Right hindlimb (tissue), 1 donor: ENCODE measurements at places on chromosomes 3 and 15.

DNA sequence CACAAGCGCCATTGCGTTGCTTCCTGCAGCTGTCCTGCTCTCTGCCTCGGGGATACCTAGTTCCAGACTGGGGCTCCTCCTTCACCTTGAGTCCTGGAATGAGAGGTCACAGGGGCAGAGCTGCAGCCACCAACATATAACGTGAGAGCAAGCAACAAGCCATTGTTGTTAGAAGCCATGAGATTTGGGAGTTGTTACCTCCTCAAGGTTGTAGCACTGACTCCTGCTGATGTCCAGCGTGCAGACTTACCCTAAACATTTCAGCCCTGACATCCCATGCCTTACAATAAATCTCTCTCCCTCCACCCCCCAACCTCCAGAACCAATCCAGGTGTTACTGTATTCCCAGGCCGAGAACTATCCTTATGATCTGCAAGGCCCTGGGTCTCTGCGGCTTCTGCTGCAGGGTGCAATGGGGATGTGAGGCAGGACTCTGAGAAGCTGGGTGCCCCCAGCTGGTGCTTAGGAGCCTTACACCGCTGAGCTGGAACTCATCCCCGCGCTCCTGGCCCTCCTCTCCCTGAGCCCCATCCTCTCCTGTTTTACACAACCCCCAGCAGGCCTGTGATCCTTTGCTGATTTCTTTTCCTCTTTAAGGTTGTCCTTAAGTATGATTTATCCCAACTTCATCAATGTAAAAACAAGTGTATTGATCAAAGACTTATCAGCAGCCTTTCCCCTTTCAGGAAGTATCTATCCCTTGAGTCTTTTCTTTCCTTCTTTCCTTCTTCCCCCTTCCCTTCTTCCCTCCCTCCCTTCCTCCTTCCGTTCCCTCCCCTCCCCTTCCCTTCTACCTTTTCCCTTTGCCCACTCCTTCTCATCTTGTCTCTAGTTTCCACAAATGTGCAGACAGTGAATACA lies 84.2 kb upstream of the ABHD2 start:
- DNase-seq: peak; percentile 53

DNA sequence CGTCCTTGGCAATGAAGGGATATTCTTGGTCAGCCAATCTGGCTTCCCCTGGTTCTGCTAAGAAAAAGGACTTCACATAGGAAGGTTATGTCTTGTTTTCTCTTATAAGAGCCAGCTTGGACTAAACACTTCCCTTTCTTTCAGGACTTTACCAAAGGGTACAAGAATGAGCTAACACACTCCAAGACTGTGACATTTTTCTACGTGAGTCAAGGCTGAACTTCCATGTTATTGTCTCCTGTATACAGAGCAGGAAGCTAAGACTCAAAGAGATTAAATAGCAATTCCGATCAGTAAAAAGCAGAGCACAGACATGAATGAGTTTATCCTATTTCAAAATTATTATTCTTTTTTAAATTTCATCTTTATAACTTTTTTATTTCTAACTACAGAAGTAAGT lies 63.3 kb upstream of the STT3B start:
- no peak for DNase-seq

GRCh38 chr15:49045751-49046219 lies 461 bp downstream of the SECISBP2L start:
- no peak for DNase-seq

DNA sequence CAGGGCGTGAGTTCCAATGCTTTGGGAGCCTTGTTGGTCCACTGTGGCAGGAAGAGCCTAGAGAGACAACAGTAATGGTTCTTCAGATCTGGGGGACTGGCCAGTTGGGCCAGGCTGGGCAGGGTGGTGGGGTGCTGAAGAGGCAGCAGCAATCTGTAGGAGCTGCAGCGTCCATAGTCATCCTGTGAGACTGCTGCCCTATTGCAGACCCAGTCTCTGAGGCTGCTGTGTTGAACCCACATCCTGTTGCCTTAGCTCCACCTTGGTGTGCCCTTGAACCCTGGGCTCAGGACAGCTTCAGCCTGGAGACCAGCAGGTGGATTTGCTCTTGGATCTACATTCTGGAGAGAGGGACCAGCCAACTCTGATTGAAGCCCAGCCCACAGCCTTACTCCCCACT lies 23.6 kb upstream of the ETV5 start:
- DNase-seq: no peak

DNA sequence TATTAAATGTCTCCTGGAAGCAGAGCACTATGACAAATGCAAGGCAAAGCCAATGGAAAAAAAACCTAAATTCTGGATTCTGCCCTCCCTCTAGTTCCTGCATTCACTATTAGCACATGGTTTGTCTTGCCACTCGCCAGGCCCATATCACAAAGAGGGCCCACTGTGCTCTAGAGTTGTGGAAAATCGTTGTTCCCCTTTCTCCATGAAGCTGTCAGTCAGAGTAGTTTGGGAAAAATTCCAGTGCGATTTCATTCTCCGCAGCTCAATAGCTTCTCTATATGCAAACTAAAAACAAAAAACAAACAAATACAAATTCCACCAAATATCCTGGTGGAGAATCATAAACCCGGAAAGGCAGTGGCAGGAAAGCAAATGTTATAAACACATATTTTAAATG lies 77.3 kb downstream of the RORA start:
- no peak for DNase-seq

DNA sequence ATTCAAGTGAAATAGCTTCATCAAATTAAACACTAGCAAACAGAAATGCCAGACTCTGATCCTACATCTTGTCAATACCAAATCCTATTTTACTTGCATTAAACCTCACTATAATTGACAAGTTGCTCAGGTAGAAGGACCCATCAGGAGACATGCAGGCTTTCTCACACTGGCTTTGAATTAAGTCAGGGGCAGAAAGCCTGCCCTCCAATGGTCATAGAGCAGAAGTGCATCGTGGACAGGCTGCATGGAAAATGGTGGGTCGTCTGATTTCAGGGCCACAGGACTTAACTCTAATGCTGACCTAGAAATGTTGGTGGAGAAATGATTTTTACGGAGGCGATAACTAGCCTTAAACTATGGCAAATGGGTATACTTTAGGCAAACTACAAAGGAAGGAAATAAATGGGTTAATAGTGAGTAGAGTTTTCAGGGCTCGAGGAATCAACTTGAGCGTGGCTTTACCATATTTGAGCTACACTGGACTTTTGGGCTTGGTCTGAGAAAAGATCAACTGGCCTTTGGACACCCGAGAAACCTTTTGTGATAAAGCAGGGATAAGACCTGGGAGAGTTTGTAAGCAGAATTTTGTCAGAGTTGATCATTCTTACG lies 283.9 kb downstream of the GRM7 start:
- no peak for DNase-seq

DNA sequence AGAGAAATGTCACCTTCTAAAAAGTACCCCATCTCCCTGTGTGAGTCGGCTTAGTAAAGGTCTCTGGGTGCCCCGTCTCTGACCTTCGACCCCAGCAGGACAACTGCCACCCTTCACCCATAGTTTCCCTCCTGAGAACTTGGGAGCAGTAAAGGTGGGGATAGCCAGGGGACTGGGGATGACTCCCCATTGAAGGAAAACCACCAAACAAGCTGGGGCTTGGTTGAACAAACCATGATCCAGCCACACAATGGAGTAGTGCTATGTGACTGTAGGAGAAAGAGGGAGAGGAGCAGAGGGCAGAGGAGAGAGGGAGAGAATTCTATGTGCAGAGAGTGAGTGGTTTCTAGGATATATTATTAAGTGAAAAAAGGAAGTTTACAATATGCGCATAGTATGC lies 33.7 kb downstream of the IDH3A start:
- DNase-seq: no peak

GRCh38 chr3:39113291-39113690 lies 5.8 kb downstream of the TTC21A start:
- DNase-seq: no peak

- DNase-seq: no peak
Observed at GRCh38 chr3:65194047-65194714, 506.4 kb upstream of the ADAMTS9 start.

- DNase-seq: no peak
Observed at GRCh38 chr3:133930341-133930933, 34.8 kb upstream of the RAB6B start.

- DNase-seq: no peak
Observed at GRCh38 chr3:155488671-155489070, 195.2 kb upstream of the STRIT1 start.

DNA sequence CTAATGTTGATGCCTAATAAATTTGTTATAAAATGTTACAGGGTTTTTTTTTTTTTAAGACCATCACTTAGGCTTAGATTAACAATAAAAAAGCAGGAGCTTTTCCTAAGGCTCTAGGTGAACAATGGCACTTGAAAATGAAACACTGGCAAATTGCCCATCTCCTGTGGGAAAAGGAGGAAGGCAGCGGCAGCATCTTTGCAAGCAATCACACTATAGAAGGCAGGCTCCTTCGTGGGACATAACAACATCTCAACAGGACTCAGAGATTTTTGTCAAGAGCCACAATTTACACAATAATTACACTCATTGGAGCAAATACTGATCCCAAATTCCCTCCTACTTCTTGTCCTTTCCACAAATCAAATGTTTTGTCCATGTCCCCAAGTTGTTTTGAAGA lies 646.7 kb downstream of the ROBO2 start:
- no peak for DNase-seq

DNA sequence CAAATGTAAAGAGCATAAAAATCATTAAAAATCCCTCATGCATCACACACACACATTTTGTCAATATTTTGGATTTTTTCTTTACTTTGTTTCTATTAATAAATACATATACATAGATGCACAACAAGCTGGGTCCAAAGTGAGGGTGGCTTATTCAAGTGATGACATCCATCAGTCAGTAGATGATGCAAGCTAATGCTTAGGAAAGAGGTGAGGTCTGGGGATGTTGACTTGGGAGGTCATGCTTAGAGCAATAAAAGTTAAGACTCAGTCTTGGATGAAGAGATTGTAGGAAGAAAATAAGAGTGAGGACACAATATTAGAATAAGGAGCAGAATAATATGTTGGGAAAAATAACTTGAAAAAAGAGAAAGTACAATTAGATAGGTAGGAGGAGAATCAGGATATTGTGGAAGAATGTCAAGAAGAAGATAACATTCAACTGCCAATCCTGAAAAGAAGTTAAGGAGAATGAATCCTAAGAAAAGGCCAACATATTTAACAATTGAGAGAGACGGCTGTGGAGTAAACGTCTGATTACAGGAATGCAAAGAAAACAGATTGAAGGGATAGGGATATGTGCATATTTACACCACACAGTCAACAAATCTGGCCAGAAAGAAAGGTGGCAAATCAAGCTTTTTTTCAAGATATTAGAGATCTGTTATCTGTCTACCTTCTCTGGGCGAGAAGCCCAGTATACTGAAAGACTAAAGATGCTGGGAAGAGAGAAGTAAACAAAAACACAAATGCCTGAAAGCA lies 111.0 kb upstream of the TJP1 start:
- no peak for DNase-seq

- DNase-seq: no peak
Observed at GRCh38 chr15:80730926-80731325, 35.8 kb downstream of the ABHD17C start.

- DNase-seq: no peak
Observed at GRCh38 chr15:55546718-55547117, 38.7 kb upstream of the DNAAF4 start.

DNA sequence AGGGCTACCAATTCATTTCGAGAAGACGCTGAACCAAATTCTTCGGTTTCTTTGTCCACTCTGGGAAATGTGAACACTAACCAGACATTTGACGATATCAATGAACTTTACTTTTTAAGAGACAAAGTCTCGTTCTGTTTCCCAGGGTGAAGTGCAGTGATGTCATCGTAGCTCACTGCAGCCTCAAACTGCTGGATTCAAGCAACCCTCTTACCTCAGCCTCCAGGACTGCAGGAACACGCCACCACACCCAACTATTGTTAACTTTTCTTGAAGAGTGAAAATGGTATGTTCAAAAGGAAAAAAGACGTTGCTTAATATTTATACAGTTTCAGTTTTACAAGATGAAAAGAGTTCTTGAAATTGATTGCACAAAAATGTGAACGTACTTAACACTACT lies 30.6 kb downstream of the MB21D2 start:
- DNase-seq: no peak

DNA sequence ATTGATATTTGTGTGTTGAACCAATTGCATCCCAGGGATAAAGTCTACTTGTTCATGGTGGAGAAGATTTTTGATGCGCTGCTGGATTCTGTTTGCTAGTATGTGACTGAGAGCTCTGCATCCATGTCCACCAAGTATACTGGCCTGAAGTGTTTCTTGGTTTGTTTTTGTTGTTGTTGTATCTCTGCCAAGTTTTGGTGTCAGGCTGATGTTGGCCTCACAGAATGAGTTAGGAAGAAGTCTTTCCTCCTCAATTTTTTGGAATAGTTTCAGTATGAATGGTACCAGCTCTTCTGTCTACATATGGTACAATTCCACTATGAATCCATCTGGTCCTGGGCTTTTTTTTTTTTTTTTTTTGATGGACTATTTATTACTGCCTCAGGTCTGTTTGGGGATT lies 50.9 kb upstream of the OSTN start:
- no peak for DNase-seq

DNA sequence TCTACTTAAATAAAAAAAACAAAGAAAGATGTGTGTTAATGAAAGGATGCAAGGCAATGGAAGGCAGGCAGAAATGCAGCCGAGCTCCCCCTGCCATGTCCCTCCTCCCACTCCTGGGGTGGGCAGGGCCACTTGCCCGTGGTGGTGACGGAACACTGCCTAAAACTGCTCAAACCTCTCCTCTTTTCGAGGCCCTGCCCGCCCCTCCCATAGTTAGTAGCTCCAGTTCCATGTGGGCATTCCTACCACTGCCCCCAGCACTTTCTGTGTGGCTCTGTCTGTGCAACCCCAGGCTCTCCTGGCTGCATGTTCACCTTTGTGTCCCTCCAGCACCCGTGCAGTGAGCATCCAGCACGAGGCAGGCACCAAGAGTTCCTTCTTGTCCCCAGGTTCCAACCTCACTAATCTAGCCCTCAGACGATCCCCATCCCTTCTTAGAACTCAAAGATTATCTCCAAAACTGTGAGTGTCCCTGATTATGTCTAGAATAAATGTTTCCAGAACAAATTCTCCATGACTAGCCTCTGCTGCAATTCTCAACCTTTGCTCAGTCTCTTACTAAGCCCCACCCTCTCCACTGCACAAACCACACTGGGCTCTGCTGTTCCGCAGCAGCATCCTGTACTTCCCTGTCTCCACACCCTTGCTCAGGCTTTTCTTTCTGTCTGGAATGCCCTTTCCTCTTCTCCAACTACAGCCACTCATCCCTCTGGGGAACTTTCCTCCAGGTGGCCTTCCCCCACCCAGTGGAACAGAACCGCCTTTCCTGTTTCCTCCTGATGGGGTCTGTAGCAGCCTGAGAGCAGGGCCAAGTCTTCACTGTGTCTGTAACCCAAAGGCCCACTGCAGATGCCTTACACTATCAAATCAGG lies 32.6 kb upstream of the SPTBN5 start:
- DNase-seq: no peak

- DNase-seq: no peak
Observed at GRCh38 chr3:172859041-172859440, 108.5 kb downstream of the ECT2 start.

GRCh38 chr3:77189684-77190083 lies 149.8 kb downstream of the ROBO2 start:
- no peak for DNase-seq
